ENCODE measurements at places on chromosomes 1 and 21.
A peak's percentile ranks its signal among the peaks of the same experiment; 100 is the strongest.

DNA sequence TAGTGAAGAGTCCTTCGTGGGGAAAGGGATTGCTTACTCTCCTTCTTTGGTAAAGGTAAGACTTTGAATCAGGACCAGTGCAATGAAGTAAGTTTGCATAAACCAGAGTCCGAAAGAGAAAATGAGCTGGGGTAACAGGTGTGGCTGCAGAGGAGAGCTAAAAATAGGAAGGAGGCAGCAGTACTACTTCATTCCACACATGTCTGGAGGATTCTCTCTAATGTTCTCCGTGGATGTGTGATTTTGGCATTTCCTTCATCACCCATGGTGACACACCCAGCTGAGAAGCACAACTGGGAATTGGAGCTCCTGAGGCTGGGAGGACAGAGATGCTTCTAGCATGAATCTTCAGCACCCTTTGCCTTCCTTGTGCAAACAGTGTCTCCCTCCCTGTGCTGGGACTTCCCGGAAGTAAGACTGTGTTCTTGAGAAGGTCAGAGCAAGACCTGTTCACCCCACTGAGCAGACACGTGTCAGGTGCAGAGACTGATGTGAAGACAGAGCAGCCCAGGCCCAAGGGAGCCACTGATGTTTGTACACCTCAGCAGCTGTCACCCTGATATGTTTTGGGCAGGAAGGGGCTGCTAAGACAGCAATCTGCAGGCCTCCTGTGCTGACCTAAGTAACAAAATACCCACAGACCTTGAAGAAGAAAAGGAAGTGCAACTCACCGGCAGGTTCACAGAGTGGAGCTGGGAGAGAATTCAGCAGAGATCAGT lies 13.3 kb downstream of the FCRL1 start:
- no peak for DNase-seq

DNA sequence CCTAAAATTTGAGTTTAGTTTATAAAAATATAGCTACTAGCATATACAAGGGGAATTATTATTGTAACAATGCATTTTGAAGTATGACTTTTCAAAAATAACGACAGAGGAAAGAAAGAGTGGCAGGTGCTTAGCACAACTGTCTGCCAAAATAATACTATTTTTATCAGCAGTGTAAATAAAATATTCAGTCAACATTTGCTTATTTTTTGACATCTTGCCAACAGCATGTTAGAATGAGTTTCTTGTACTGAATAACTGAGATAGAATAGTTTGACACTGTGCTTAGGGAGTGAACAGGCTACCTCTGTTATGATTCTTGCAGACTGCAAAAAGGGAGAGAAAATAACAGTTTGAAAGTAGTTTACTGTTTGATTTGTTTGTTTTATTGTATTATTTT lies 909.8 kb downstream of the BRINP3 start:
- no peak for DNase-seq

- no peak for DNase-seq
Observed at GRCh38 chr1:101175886-101176285, 60.9 kb upstream of the S1PR1 start.

GRCh38 chr1:55480029-55480795 lies 265.0 kb upstream of the USP24 start:
- no peak for DNase-seq

GRCh38 chr1:30036666-30037065 lies 686.7 kb downstream of the MATN1 start:
- no peak for DNase-seq

- DNase-seq = peak; percentile 65
Observed at GRCh38 chr1:43937179-43937865, 3.7 kb downstream of the ARTN start.

GRCh38 chr1:76868916-76869315 lies 1.6 kb downstream of the ST6GALNAC5 start:
- no peak for DNase-seq

DNA sequence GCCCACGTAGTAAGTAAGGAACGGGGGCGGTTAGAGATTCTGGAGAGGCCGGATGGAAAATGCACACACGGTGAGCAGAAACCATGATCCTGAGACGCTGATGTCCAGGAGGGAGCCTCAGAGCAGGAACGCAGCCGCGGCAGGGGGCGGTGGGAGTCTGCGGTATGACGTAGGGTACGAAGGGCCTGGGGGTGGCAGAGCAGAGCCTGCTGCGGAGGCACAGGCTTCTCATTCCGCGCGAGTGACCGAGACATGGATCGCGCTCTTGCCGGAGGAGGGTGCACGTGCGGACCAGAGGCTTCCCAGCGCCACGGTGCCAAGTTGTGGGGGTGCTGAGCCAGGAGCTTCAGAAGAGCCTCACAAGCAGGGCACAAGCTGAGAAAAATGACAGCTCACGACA lies 176.2 kb downstream of the KIF26B start:
- no peak for DNase-seq

GRCh38 chr21:27464648-27465047 lies 497.8 kb upstream of the ADAMTS5 start:
- peak; percentile 2 for DNase-seq

DNA sequence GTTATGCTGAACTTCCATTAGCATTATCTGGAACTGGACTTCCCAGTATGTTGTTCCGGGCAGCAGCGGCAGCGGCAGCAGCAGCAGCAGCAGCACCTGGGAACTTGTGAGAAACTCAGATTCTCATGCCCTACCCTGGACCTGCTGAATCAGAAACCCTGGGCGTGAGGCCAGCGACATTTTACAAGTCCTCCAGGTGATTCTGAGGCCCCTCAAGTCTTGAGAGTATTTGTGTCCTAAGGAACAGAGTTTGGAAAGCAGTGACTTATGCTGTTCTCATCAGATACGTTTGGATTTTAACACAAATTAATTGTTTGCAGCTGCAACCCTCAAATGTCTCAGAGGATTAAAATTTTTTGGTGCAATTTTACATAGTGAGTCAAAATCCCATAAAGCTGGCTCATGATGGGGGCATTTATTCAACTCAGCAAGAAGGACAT lies 157.2 kb upstream of the KAZN start:
- DNase-seq = no peak

GRCh38 chr1:247857069-247857984 lies at the start of gene TRIM58:
TSS of gene TRIM58 (plus strand) at chr1:247857187. CDS start at chr1:247857247, 60 bp downstream.
- no peak for DNase-seq

DNA sequence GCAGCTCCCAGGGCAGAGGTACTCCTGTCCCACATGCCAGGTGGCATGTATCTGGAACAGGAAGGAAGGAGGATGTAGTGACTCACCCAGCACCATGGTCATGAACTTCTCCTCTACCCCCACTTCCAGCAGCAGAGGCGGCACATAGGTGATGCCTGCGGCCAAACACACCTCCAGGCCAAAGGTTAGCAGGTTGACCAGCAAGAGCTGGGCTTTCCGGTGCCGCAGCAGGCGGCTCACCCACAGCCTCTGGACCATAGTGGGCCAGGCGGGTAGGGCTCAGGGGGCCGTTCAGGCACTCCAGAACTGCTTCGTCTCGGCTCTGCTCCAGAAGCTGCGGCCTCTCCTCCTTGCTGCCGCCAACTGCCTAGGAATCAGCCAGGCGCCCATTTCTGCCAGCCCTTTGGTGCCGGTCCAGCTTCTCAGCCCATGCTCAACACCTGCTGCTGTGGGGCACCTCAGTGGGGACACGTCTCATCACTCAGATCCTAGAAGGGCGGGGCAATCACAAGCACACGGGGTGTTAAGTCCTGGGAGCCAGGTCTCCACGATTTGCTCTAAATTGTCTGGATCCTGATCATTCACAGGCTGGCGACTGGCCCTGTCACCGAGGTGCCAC lies 15.8 kb downstream of the SLC45A3 start:
- DNase-seq = no peak

- no peak for DNase-seq
Observed at GRCh38 chr1:31569596-31570173, 6.6 kb upstream of the TINAGL1 start.

GRCh38 chr1:78068681-78069283 lies 23.0 kb downstream of the GIPC2 start:
- DNase-seq = no peak
